ENCODE measurements at places on chromosomes 2 and 18. TPM values are rescaled to one million over a fixed set of nuclear protein-coding genes. Genes with fewer than 3 reads are reported as not detected.

DNA sequence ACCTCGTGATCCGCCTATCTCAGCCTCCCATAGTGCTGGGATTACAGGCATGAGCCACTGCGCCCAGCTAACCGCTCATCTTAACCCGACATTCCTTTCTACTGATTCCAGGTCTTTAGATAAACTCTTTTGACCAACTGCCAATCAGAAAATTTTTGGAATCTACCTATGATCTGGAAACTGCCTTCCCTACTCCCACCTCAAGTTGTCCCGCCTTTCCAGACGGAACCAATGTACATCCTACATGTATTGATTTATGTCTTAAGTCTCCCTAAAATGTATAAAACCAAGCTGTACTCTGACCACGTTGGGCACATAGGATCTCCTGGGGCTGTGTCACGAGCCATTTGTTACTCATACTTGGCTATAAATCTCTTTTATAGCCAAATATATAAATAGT, 3.2 kb upstream of the NEU2 start:
- peak; percentile 99 for DNase-seq

- no peak for DNase-seq
Measured at GRCh38 chr2:38182492-38183003, 106.6 kb upstream of the CYP1B1 start.

SERPINB7 gene
- total RNA-seq, result 8.9 TPM

GRCh38 chr2:38200598-38200997, 124.6 kb upstream of the CYP1B1 start:
- DNase-seq, result no peak

MERTK gene
- 0.10 TPM for total RNA-seq

DNA sequence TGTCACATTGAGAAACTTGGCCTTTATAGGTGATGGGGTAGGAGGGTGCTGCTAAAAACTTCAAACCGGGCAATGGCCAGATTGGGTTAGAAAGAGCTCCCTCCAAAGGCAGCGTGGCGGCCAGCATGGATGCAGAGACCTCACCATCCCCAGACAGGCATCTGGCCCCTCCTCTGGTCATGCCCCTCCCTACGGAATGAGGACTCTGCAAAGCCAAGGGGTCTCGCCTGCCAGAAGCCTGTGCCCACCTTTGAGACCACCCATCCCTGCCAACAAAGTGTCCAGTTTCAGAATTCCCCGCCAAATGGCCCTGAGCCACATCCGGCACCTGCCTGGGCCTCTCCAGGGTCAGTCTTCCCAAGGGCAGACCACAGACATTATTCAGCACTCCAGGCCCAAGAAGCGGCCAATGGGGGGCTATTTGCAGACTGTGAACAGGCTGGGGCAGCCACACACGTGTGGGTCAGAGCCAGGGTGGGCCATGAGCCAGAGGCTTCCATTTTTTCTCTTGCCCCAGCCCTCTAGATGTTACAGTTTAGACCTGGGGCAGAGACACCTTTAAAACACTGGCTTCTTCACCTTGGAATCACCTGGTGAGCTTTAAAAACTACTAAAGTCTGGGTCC, 4.2 kb upstream of the ATP6V1B1 start:
- no peak for DNase-seq

DNA sequence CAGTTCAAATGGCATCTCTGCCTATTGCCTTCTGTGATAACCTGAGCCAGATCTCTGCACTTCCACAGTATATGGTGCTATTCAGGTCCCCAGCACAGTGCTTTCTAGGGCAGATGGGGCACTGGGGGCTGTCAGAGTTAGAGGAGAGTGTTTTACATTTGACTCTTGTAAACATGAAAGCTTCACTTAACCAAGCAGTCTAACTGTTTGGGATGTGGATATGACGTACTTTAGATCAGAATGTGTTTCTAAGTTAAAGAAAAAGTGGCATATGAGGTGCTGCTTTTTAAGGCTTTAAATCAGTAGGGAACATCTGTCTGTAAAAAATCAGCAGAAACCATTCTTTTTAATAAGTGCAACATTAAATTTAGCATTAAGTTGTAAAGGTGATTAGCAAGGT, 75.7 kb downstream of the MYO1B start:
- no peak for DNase-seq

DNA sequence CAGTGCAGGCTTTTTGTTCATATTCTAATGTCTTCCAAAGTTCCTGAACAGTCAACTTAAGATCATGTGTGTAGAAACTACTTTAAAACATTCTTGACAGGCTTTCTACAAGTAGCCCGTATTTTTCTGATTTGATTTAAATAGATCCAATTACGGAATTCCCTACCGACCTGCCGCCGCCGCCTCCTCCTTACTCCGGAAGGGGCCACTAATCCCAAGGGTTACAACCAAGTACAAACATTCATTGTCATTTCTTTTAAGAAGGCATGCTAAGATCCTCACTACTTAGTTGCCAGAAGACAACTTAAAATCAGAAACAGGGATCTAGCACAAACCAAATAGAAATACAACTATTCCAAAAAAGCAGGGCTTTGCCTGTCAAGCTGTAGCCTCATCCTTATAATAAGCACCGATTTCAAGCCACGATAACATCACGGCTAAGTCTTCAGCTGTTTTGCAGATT, 784 bp downstream of the WDR33 start:
- peak; percentile 24 for DNase-seq

DRC1 gene
- not detected for total RNA-seq

IL1RL2 gene
- total RNA-seq, result not detected

DNA sequence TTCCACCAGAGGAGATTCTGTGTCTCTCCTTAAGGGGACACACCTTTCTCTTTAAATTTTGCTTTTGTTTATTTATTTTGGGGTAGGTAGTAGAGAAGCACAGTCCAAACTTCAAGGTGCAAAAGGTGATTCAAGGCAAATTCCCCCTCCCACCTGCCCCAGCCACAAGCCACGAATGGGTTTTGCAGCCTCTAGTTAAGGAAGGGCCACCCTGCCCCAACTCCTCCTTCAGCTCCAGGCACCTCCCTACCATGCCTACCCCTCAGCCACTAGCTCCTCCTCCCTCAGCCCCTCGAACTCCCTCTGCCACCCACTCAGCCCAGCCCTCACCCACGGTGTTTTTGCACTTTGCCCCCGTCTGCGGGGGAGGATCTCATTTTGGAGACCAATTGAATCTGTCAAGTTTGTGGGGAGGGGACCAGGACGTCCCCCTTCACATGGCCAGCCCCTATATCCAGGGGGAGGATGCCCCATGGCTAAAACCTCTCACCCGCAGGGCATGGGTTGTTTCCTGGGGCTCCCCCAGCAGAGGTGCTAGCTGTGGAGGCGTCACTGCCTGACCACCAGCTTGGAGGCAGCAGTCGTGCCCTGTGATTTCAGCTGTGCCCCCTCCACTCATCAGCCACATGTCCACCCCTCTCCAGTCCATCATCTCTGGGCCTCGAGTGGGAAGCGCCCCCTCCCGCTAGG, 4.5 kb downstream of the HAAO start:
- DNase-seq, result no peak

FZD7 gene
- 10.8 TPM for total RNA-seq

CAVIN2 gene
- 177 TPM for total RNA-seq

- no peak for DNase-seq
Measured at GRCh38 chr2:144705328-144706245, 185.7 kb upstream of the ZEB2 start.

DNA sequence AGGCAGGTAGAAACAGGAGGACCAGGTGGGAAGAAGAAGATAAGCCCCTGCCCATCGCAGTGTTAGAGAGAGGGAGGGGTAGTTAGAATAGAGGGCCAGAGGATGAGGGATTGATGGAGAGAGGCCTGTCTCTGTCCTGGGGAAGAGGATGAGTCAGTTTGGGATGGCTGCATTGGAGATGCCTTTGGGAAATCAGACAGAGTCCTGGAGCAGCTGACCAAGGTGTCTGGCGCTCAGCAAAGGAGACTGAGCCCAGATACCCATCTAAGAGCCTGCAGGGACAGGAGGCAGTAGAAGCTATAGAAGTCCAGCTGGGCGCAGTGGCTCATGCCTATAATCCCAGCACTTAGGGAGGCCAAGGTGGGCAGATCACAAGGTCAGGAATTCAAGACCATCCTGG, 177.8 kb upstream of the HAAO start:
- no peak for DNase-seq

GRCh38 chr2:152942940-152943440, 224.6 kb downstream of the ARL6IP6 start:
- DNase-seq, result no peak

UGT1A3 gene
- not detected for total RNA-seq

- no peak for DNase-seq
Measured at GRCh38 chr2:30933496-30933895, 126.2 kb upstream of the CAPN13 start.

- no peak for DNase-seq
Measured at GRCh38 chr2:45452866-45453265, 158.2 kb downstream of the SRBD1 start.

- no peak for DNase-seq
Measured at GRCh38 chr2:158650646-158651357, 144.3 kb upstream of the DAPL1 start.

ABCB6 gene
- 41.9 TPM for total RNA-seq

PHLPP1 gene
- 6.4 TPM for total RNA-seq

GRCh38 chr2:186913870-186914269, 64.9 kb upstream of the ZSWIM2 start:
- DNase-seq, result no peak

SPRED2 gene
- 7.1 TPM for total RNA-seq

UGT1A6 gene
- total RNA-seq, result 0.05 TPM

DNA sequence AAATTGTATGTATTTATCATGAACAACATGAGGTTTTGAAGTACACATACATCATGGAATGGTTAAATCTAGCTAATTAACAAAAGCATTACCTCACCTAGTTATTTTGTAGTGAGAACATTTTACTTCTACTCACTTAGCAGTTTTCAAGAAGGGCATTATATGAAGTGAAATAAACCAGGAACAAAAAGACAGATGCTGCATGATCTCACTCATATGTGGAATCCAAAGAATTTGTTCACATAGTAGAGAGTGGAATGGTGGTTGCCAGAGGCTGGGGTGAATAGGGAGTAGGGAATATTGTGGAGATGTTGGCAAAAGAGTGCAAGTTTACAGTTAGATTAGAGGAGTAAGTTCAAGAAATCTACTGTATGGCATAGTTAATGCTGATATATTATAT, 292.0 kb downstream of the ASXL3 start:
- no peak for DNase-seq

- DNase-seq, result no peak
Measured at GRCh38 chr2:217599906-217600305, 402.9 kb downstream of the TNS1 start.

RAB3GAP1 gene
- 50.3 TPM for total RNA-seq

PEX13 gene
- total RNA-seq, result 82.4 TPM

- no peak for DNase-seq
Measured at GRCh38 chr2:43832457-43832856, 6.2 kb downstream of the ABCG5 start.

ZSWIM2 gene
- total RNA-seq, result not detected

RBBP8 gene
- 95.1 TPM for total RNA-seq

ARHGAP15 gene
- total RNA-seq, result not detected

CD8B gene
- not detected for total RNA-seq

INHA gene
- 0.86 TPM for total RNA-seq

FBXO15 gene
- 0.31 TPM for total RNA-seq

CRYBA2 gene
- not detected for total RNA-seq

GRCh38 chr18:36580874-36581750, 247.7 kb downstream of the TPGS2 start:
- peak; percentile 90 for DNase-seq

DNA sequence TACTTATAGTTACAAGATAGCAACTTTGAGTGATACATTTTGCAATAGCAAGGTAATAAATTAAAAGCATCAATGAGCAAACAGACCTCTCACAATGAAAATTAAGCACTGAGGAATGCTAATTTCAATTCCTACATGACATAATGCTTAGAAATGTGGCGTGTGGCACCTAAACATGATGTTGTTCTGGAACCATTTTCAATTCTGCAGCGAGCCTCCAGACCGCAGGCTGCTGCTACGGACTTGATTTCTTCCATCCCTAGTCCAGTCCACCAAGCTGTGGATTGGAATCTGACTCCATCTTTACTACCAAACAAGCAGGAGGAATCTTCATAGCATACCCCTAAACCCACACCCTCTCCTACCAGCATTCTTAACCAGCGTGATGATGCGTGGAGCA, 58.7 kb upstream of the ZNF397 start:
- no peak for DNase-seq

DNA sequence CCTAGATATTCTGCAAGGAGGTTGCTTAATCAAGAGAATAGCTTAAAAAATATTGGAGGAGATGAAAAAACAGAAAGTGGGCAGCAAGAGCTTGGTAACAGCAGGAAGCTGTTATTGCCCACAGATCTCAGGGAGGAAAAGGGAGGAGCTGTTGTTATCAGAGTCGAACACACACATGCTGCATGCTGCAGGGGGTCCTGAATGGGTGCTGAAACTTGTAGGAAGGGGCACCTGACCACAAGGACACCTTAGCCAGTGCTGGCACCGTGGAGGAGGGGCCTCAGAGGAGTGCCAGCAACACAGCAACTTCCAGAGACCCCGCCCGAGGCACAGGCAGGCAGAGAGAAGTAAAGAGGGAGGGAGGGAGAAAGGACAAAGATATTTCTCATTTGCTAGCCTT, 332.9 kb downstream of the SOCS6 start:
- no peak for DNase-seq
